ENCODE measurements at places on chromosomes 1 and 21. TPM values are rescaled to one million over a fixed set of nuclear protein-coding genes. Genes with fewer than 3 reads are reported as not detected.

DNA sequence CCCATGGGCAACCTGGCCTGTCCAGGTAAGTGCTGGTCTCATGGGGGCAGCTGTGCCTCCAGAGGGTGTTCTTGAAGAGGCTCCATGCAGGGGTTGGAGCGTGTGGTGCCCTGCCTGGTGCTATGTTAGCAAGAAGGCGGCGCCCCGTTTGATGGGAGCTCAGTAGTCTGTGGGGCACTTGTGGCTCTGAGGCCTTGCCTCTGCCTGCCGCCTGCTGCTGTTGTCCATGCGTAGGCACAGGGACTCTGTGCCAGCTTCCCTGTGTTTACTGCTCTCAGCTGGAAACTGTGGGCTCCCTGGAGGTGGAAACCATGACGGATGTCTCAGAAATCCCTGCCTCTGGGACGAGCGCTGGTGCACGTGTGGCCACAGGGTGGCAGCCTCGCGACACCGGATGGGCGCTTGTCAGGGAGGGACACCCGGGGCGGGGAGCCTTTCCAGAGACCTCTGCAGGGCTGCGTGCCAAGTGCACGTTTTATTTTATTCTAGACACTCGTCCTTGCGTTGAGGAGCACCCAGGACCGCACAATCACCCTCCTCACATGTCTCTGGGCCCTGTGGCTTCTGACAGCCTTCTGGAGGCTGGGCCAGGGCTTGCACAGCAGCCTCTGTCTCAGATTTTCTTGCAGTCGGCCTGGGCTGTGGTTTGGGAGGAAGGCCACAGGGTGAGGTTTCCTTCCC is 27.1 kb downstream of the SNAP47 start:
- H3K27ac ChIP-seq: peak overlapping the region; percentile 67
- peaks cover 46% of the 10 kb centered on the region for H3K4me1 ChIP-seq
- H3K4me3 ChIP-seq: peak overlapping the region; percentile 6
- DNase-seq: peak; percentile 82
- H3K27me3 ChIP-seq: no peaks in the 10 kb centered on the region
- H3K36me3 ChIP-seq: peaks cover 18% of the 10 kb centered on the region

DNA sequence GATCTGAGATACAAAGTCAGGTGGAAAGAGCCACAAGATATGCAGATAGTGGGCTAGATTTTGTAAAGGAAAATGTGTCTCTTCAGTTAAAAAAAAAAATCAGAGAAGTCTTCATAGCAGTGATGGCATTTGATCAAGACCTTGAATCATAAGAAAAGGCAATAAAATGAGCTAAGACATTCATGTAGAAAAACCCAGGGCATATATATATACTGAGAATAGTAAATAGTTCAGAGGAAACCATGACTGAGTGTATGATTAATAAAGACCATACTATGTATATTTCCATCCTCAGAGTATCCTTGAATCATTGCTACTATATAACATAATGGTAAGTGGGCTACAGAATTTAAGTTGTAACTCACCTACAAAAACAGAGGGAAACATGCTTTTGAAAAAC is 321.7 kb upstream of the NR5A2 start:
- H3K4me1 ChIP-seq: no peaks in the 10 kb centered on the region
- no peak overlapping the region for H3K27ac ChIP-seq
- DNase-seq: no peak
- H3K36me3 ChIP-seq: no peaks in the 10 kb centered on the region
- no peaks in the 10 kb centered on the region for H3K27me3 ChIP-seq

DNA sequence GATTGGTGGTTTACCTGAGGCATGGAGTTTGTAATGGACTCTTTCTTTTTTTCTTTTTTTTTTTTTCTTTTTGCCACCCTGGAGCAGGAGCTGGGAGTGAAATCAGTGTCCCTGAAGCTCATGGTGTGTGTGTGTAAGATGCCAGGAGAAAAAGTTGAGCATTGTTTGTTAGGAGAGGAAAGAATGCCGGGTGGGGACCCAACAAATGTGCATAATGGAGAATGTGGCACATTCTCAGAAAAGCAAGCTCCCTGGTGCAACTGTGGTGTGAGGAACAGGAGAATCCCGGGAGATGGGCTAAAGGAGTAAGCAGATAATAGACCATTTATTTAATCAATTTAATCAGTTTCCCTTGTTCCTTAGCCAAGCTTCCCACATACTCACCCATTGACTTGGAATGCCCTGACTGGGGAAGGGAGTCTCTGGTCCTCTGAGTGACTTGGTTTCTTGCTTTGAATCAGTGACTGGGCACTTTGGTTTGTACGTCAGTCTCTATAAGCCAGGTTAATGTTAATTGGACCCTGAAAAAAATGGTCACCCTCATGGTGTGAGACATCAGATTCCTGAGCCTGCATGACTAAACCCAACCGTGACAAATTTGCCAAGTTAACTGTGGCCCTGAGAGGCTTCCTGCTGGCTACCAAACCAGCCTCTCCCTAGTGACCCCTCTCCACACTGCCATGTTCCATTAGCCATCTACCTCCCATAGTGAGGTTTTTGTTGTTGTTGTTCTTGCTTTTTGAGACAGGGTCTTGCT is 43.9 kb upstream of the ITPKB start:
- no peak for DNase-seq
- H3K27ac ChIP-seq: no peak overlapping the region
- no peaks in the 10 kb centered on the region for H3K36me3 ChIP-seq
- H3K4me1 ChIP-seq: no peaks in the 10 kb centered on the region
- no peak overlapping the region for H3K4me3 ChIP-seq

DNA sequence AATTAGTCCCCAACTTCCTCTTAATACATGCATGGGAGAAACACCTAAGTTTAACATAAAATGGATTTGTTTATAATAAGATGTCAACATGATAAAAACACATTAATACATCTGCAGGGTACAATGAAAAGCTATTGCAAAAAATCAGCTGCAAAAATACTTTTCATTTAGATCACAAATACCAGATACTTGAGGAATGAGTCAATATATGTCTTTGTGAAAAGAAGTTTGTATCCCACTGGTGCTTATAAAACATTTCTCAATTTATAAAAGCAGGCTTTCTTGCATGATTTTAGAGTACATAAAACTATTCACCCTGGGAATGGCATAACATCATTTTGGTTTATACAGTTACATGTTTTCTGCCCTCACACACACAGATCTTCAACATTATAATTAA is 18.6 kb upstream of the PRKAA2 start:
- no peaks in the 10 kb centered on the region for H3K36me3 ChIP-seq
- H3K4me3 ChIP-seq: no peak overlapping the region
- no peak overlapping the region for H3K27ac ChIP-seq
- peaks cover 2% of the 10 kb centered on the region for H3K27me3 ChIP-seq
- no peak for DNase-seq
- no peaks in the 10 kb centered on the region for H3K4me1 ChIP-seq

DNA sequence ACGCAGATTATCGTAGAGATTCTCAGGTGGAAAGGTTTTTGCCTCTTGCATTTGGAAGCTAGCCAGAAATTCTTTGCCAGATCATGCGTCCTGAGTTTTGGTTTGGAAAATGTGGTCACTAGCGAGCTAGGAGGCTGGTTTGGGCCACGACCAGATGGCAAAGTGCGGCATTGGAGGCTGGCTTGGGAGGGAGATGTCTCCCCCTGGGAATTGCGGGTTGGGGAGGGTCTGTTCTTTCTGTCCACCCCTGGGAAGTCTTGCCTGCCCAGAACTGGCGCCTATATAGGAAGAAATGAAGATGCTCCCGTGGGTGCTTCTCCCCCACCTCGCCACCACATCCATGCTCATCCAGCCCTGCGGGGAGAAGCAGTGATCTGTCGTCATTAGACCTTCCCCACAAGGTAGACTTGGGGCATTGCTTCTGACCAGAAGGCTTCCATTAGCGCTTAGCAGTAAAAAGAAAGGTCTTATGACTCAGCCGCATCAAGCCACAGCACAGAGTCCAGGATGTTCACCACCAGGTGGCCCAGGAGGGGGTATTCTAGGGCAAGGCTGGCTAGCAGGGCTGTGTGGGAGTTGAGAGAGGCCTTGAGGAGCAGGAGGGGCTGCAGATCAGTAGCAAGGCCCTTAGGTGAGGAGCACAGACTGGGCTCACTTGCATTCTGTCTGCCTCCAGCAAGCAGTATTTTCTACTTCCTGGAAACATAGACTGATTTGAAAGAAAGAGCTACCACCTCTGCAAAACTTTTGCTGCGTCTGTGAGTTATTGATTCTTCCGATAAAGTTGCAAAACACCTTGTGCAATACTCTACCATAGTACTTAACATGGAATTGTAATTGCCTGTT is 1.5 kb upstream of the PTP4A2 start:
- H3K27me3 ChIP-seq: no peaks in the 10 kb centered on the region
- no peaks in the 10 kb centered on the region for H3K36me3 ChIP-seq
- DNase-seq: peak; percentile 59
- peaks cover 51% of the 10 kb centered on the region for H3K4me1 ChIP-seq
- H3K27ac ChIP-seq: peak overlapping the region; percentile 90

Gene KRTAP20-4
- not detected for total RNA-seq

GRCh38 chr1:204390751-204391466 is 20.7 kb downstream of the PPP1R15B start:
- H3K36me3 ChIP-seq: no peaks in the 10 kb centered on the region
- H3K4me3 ChIP-seq: no peak overlapping the region
- DNase-seq: no peak
- no peak overlapping the region for H3K27ac ChIP-seq
- H3K4me1 ChIP-seq: peaks cover 5% of the 10 kb centered on the region

Gene TOMM20
- total RNA-seq: 81.7 TPM

- H3K36me3 ChIP-seq: no peaks in the 10 kb centered on the region
- no peak for DNase-seq
- H3K4me3 ChIP-seq: no peak overlapping the region
- H3K27ac ChIP-seq: no peak overlapping the region
- H3K4me1 ChIP-seq: no peaks in the 10 kb centered on the region
Observed at GRCh38 chr1:57167997-57168396, 202.2 kb upstream of the C8B start.

Gene MTX1
- total RNA-seq: 25.1 TPM

- no peak overlapping the region for H3K27ac ChIP-seq
- no peak for DNase-seq
- H3K4me3 ChIP-seq: no peak overlapping the region
- no peaks in the 10 kb centered on the region for H3K4me1 ChIP-seq
Observed at GRCh38 chr21:37192019-37192418, 75.1 kb downstream of the VPS26C start.

DNA sequence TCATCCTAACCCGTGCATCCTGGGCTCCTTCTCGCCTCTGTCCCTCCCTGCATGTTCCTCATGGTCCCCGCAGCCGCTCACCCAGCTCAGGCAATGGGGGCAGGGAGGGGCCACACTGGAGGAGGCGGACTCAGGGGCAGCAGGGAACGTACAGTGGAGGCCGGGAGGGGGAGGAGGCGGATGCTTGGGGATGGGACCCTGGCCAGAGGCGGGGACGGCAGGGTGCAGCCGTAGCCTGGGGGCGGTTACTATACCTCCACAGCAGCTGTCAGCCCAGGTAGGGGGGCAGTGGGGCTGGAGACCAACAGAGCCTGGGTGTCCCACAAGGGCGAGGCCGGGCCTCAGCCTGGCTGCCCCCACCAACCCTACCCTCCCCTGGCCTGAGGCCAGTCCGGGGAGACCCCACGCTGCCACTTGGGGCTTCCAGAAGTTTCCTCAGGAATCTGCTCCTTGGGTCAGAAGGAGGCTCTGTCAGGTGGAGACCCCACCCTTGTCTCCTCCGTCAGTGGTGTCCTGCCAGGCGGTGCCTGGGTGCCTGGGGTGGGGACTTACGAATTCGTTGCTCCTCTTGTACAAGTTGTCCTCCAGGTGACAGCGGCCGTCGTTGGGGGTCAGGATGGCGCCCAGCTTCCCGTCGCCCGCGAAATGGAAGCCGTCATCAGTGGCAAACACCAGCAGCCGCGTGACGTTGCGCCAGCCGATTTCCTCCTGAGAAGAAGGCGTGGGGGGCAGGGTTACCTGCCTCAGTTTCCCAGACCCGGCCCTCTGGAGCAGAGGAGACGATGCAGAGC is 20.7 kb downstream of the ITGB2 start:
- no peaks in the 10 kb centered on the region for H3K27me3 ChIP-seq
- no peak for DNase-seq
- H3K27ac ChIP-seq: no peak overlapping the region
- no peaks in the 10 kb centered on the region for H3K4me1 ChIP-seq
- peaks cover 96% of the 10 kb centered on the region for H3K36me3 ChIP-seq

Gene RAB3B
- total RNA-seq: 0.02 TPM

- peaks cover 52% of the 10 kb centered on the region for H3K36me3 ChIP-seq
- H3K4me3 ChIP-seq: no peak overlapping the region
- H3K27ac ChIP-seq: no peak overlapping the region
- no peak for DNase-seq
- H3K4me1 ChIP-seq: no peaks in the 10 kb centered on the region
- no peaks in the 10 kb centered on the region for H3K27me3 ChIP-seq
Observed at GRCh38 chr1:193143285-193143684, 21.5 kb downstream of the CDC73 start.

Gene KCNK1
- total RNA-seq: not detected

Data from T-cell (primary cell).